ENCODE measurements at places on chromosomes 1 and 21.

- H3K4me3 ChIP-seq: no peak overlapping the region
- H3K4me1 ChIP-seq: peaks cover 16% of the 10 kb centered on the region
- H3K27ac ChIP-seq: no peak overlapping the region
- no peak for DNase-seq
- peaks cover 44% of the 10 kb centered on the region for H3K36me3 ChIP-seq
- no peaks in the 10 kb centered on the region for H3K27me3 ChIP-seq
Measured at GRCh38 chr1:70315782-70316181, 38.7 kb downstream of the ANKRD13C start.

- H3K27ac ChIP-seq: no peak overlapping the region
- peaks cover 43% of the 10 kb centered on the region for H3K27me3 ChIP-seq
- no peak for DNase-seq
Measured at GRCh38 chr1:29655145-29655544, 418.8 kb downstream of the PTPRU start.

DNA sequence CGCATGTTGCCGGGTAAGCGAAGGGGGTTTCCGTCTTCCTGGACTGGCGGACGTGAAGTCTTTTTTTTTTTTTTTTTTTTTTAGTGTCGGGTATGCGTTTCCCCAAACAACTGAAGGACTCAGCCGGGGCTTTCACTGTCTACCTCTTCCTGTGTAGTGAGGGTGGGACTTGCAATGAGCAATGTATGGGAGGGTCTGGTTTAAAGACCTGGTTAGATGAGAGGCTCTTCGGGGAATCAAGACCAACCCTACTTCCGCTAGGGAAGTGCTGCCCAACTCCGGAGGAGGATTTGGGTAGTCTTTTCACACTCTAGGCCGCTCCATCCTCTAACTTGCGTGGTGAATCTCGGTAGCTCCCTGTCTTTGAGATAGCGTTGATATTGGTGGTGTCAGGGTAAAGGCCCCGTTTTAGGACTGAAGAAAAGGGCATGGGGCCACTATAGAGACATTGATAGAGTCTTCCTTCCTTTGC is 754 bp downstream of the PRRC2C start:
- H3K36me3 ChIP-seq: peaks cover 56% of the 10 kb centered on the region
- peak overlapping the region; percentile 87 for H3K4me3 ChIP-seq
- no peak for DNase-seq
- peaks cover 50% of the 10 kb centered on the region for H3K4me1 ChIP-seq

DNA sequence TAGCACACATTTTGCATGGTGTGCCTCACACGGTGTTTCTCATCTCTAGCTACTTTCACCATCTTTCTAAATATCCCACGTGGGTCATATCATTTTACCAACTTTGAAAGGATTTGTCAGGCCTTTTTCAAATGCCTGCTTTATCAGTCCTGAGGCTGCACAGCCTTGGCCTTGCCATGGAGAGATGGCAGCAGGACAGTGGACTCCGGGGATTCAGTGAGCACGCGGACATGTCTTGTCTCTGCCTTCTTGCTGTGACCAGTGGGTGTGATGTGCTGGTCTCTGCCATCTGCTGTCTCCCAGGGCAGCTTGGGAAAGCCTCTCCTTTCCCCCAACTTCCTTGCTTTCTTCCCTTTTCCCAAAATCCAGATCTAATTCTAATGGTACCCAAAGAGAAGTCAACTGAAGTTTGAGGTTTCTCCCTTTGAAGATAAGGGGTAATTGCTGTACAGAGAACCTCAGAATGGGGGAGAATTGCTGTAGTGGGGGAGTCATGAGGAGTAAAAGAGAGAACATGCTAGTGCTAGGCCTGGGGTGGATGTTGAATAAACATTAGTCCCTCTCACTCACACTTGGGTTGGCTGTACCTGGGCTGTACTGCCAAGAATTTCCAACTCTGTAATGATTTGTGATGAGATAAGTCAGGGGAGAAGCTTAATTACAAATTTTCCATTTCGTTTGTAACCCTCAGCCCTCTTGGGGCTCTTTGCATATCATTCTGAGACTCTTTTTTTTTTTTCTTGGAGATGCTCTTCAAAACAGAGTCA is 99.5 kb downstream of the GALNT2 start:
- no peak overlapping the region for H3K4me3 ChIP-seq
- H3K27me3 ChIP-seq: no peaks in the 10 kb centered on the region
- H3K4me1 ChIP-seq: peaks cover 70% of the 10 kb centered on the region
- peak overlapping the region; percentile 78 for H3K27ac ChIP-seq
- DNase-seq: no peak
- H3K36me3 ChIP-seq: peaks cover 18% of the 10 kb centered on the region

DNA sequence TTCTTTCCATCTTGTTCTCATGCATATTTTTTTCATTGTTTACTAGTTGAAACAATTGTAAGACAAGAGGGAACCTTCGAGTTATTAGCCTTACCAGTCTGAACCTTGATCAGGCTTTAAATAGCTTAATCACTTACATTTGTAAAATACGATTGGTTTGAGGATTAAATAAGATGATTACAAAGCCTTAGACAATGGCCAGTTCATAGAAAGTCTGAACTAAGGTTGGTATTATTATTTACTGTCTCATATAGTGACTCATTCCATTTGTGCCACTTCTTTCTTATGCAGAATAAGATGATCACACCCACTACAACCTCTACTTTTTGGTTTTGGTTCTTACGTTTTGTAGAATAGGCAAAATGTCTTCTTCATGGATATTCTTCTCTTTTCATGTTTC is 94.1 kb downstream of the RPE65 start:
- no peak for DNase-seq
- H3K27ac ChIP-seq: no peak overlapping the region
- H3K4me1 ChIP-seq: no peaks in the 10 kb centered on the region
- H3K4me3 ChIP-seq: no peak overlapping the region

- H3K36me3 ChIP-seq: peaks cover 74% of the 10 kb centered on the region
- H3K4me1 ChIP-seq: no peaks in the 10 kb centered on the region
- no peaks in the 10 kb centered on the region for H3K27me3 ChIP-seq
- no peak overlapping the region for H3K27ac ChIP-seq
- no peak overlapping the region for H3K4me3 ChIP-seq
Measured at GRCh38 chr1:20846461-20847374, 59.6 kb upstream of the HP1BP3 start.

GRCh38 chr1:1194723-1195122 is 11.7 kb downstream of the TNFRSF18 start:
- DNase-seq: no peak
- H3K27me3 ChIP-seq: no peaks in the 10 kb centered on the region
- no peaks in the 10 kb centered on the region for H3K36me3 ChIP-seq
- H3K4me1 ChIP-seq: peaks cover 2% of the 10 kb centered on the region

DNA sequence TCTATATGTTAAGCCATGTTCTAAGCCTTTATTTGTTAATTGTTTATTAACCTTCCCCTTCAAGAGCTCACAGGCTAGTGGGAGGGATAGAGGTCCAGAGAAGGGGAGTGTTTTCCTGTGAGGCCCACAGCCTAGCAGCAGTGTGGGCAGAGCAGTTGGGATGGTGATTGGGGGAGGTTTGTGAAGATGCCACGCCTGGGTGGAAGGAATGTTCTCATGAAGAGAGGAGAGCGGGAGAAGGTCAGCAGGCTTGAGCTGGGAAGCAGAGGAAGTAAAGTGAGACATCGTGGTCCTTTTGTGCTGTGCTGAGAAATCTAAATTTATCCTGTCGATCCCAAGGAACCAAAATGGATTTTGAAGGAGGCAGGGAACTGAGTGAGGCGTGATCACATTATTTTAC is 42.6 kb downstream of the TRAPPC10 start:
- no peak for DNase-seq
- H3K27ac ChIP-seq: peak overlapping the region; percentile 48
- H3K4me3 ChIP-seq: no peak overlapping the region
- H3K27me3 ChIP-seq: no peaks in the 10 kb centered on the region

DNA sequence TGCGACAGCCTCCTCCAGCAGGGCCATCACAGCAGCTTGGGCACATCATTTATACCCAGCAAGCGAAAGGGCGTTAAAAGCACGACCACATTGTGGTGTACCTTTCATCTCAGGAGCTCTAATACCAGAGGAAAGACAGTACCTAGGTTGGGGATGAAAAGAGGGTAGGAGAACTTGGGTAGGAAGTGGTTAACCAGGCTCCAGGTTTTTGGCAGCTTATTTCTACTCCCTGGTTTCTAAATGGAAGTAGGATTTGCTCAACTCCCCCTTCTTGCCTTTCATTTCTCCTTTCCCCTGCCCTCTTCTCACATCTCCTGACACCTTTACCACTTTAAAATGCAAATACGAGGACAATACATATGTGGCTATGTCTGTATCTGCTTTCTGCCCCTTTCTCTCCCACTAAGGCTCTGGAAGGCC is 30.2 kb downstream of the FAM177B start:
- H3K27me3 ChIP-seq: peaks cover 23% of the 10 kb centered on the region
- H3K4me3 ChIP-seq: no peak overlapping the region
- H3K36me3 ChIP-seq: peaks cover 4% of the 10 kb centered on the region
- no peak overlapping the region for H3K27ac ChIP-seq

GRCh38 chr1:156283521-156283920 is 604 bp upstream of the TMEM79 start:
- peaks cover 39% of the 10 kb centered on the region for H3K4me1 ChIP-seq
- peak overlapping the region; percentile 94 for H3K27ac ChIP-seq

DNA sequence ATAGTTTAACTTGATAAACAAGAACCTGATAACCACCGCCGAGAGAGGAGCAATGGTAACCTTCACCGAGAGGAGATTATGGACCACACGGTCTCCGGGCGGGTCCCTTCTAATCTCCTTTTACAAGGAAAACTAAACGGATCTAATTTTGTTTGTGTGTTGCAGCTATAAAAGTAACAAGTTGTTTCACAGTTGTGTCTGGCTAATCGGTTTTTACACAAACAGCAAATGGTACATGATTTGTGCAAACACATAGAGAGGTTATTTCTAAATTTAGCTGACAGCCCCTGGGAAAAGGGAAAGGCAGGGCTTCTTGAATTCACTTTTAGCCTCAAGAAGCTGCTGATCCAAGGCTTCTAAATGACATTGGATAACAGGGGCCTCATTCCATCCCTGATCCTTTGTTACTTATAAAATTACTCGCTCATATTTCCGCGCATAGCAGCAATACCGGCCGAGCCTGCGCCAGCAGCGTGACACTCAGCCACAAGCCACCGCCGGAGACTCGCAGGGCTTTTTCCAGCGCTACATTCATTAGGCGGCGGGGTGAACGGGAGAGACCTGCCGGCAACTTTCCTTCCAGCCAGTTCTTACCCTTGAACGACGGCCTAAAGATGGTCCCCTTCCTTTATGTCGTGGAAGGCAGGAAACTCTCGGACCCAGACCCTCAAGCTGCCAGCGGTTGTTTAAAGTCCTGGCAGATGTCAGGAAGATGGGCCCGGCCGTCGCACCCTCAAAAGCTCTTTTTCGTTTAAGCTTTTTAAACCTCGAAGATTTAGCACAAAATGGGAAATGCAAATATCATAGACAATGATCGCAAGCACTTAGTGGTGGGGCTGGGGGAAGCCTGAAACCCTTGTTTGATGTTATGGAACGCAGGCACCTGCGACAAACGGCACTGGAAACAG is 4.4 kb downstream of the FOXD3 start:
- no peak overlapping the region for H3K4me3 ChIP-seq
- H3K27me3 ChIP-seq: peaks cover 80% of the 10 kb centered on the region
- H3K27ac ChIP-seq: peak overlapping the region; percentile 69

DNA sequence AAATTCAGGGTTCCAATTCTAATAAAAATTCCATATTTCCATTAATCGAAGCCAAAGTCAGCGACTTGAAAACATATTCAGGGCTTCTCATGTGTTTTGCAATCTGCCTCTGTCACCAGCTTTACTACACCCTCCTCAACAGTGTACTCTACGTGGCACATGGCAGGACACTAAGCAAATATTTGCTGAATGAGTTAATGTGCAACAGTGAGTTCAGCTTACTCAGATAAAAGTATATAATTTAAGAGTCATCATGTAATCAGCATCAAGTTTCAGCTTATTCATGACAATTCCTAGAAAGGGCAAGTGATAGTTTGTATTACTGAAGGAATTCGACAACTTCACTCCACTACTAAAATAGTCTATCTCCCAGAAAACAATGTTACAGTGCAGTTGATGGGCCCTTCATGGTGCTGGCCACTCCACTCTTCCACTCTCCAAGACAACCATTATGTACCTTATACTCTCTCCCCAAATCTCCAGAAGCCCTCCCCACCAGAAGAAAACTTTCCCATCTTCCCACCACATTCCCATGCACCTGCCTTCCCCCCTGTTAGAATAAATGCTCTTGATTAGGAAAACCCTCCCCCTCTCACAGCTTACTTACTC is 97.3 kb downstream of the TTLL7 start:
- H3K36me3 ChIP-seq: no peaks in the 10 kb centered on the region
- DNase-seq: no peak
- no peak overlapping the region for H3K27ac ChIP-seq

GRCh38 chr1:153346077-153346723 is 2.4 kb downstream of the PGLYRP4 start:
- H3K4me3 ChIP-seq: no peak overlapping the region
- peaks cover 34% of the 10 kb centered on the region for H3K4me1 ChIP-seq
- H3K27me3 ChIP-seq: peaks cover 39% of the 10 kb centered on the region
- DNase-seq: no peak
- no peak overlapping the region for H3K27ac ChIP-seq

DNA sequence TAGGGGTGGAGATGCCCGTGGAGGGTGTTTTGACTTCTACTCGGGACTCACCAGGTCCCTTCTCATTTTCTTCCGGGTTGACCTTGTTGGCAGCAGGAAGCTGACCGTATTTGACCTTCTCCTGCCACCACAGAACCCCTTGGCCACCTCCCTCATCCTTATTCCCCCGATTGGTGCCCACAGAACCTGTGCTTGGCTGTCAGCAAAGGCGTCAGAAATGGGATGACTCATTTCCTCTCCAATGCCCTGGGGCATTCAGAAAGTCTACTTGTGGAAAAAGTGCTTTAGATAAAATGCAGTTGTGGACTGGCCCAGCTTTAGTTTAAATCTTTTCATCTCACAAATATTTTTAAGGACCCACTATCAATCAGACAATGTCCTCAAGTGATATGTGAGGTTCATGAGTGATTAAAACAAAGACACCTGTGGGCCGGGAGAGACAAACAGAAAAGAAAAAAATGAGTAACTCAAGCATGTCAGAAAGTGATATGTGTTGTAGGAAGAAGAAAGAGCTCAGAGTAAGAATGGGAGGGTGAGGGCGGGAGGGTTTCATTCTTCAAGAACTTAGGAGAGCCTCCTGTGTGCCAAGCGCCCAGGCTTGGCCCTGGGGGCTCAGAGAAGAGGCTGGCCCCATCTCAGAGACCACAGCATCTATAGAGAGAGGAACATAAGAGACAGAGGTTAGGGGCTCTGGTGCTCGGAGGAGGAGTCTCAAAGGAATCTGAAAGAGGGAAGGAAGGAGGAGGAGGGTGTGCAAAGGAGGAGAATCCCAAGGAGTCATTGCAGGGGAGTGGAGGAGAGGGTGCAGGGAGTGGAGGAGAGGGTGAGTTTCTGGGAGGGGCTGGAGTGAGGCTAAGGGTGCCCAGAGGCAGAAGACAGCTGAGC is 221.6 kb upstream of the VAMP3 start:
- H3K27me3 ChIP-seq: peaks cover 31% of the 10 kb centered on the region
- H3K36me3 ChIP-seq: no peaks in the 10 kb centered on the region
- peak overlapping the region; percentile 58 for H3K4me3 ChIP-seq
- H3K27ac ChIP-seq: peak overlapping the region; percentile 92
- H3K4me1 ChIP-seq: peaks cover 16% of the 10 kb centered on the region
- DNase-seq: peak; percentile 48

- peaks cover 8% of the 10 kb centered on the region for H3K4me1 ChIP-seq
- no peak for DNase-seq
- H3K27me3 ChIP-seq: peaks cover 29% of the 10 kb centered on the region
Measured at GRCh38 chr1:156090138-156090839, 8.0 kb upstream of the MEX3A start.

- peak; percentile 84 for DNase-seq
- peak overlapping the region; percentile 96 for H3K27ac ChIP-seq
- H3K27me3 ChIP-seq: peaks cover 2% of the 10 kb centered on the region
- peaks cover 48% of the 10 kb centered on the region for H3K36me3 ChIP-seq
Measured at GRCh38 chr1:42957880-42958487, 684 bp downstream of the SLC2A1 start.

GRCh38 chr1:192732787-192733186 is 76.1 kb upstream of the RGS2 start:
- no peaks in the 10 kb centered on the region for H3K4me1 ChIP-seq
- no peaks in the 10 kb centered on the region for H3K27me3 ChIP-seq
- no peaks in the 10 kb centered on the region for H3K36me3 ChIP-seq
- no peak for DNase-seq
